ENCODE measurements at places on chromosomes 6 and 20.

GRCh38 chr6:140774080-140774505 is 1358.6 kb upstream of the GJE1 start:
- no peak for DNase-seq

DNA sequence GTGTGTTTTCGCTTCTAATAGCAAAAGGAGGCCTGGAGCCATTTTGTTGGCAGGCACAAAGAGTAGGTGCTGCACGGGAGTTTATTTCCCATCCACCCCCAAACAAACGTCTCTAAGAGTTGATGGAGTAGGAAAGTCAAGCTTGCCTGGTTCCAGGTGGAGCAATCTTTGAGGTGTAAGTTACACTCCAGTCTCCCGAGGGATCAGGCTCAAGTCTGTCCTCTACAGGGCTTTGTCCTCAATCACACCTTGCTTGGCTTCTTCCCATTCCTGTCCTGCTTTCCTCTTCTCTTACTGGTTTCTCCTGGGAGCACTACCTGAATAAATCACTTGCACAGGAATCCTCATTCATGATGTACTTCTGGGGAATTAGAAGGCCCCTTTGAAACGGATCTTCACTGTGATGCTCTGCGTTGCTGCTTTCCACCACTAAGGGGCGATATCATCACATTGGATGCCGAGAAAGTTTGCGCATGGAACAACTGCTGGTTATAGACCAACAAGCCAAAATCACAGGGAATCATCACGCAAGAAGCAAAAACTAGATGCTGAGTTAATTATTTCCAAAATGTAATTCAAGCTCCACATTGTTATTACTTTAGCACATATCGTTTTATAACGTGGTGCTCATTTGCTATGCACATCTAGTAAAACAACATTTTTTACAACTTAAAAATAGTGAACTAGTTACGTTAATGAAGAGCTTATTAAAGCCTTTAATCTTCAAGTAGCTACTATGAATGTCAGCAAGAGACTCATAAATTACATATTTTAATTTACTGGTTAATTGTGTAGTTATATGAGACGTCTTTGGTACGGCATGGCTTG is 156.8 kb downstream of the DNAH8 start:
- peak; percentile 40 for DNase-seq

DNA sequence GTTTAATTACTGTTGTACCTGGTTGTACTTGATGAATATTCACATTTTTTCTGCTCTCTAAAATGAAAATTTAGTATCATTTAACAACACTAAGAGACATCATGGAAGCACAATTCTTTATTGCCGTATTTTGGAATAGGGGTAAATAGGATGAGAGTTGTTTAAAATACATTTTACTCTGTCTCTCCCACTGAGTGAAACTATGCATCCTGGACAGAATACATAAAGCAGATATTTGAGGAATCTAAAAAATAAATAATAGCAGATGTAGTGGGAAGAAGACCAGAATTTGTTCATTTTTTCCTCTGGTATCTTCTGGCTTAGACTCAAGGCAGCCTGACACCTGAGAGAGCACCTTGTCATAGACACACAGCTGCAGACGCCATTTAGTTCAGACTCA is 119.1 kb upstream of the AHI1 start:
- no peak for DNase-seq

DNA sequence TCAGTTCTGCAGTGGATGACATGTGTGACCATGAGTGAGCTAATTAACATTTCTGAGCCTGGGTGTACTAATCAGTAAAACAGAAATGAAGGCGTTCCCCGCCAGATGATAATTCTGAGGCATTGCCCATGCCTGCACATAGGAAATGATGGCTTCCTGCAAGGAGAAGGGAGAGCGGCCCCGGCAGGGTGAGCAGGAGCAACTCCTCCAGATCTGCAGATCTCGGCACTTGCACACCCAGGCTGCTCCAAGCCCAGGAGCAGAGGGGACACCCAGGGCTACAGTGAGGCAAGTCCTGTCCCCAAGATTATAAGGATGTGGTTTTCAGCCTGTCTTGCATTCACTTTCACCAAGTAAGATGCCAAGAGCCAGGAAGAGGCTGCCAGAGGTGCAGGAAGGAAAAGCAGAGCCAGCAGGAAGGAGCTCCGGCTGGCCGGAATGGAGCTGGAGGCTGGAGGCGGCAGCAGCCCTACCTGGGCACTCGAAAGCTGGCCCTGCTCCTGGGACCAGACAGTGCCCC is 177.5 kb upstream of the CST7 start:
- DNase-seq, result no peak

DNA sequence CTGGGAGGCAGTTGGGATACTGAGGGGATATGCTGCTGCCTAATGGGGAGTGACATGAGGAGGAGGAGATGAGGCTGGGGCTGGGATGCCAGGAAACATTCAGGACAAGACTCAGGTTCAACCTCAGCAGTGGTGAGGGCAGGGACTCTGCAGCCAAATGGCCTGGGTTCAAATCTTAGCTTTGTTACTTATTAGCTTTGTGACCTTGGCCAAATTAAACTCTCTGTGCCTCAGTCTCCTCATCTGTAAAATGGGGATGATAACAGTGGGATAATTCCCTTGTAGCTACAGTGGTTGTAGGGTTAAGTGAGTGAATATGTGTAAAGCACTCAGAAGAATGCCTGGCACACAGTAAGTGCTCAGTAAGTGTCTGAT is 1.9 kb downstream of the PI16 start:
- no peak for DNase-seq

GRCh38 chr6:56372406-56372995 is 125.1 kb upstream of the COL21A1 start:
- DNase-seq, result no peak

GRCh38 chr20:60632391-60633262 is 619.4 kb upstream of the CDH4 start:
- no peak for DNase-seq

DNA sequence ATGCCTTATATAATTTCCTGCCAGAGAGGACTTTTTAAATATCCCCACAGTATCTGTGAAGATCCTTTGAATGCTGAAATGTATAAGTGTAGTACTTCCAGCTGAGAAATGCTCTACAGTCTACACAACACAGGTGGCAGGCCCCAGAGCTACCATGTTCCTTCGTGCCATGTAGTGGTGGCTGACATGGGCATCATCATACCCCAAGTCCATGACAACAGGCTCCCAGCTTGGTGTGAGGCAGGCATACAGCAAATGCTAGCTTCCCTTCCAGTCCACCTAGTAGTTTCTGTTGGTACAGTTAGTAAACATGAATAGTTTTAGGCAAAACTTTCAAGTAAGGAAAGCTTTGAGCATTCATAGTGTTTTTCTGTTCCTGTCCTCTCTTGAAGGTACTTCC is 61.2 kb upstream of the EMILIN3 start:
- no peak for DNase-seq

DNA sequence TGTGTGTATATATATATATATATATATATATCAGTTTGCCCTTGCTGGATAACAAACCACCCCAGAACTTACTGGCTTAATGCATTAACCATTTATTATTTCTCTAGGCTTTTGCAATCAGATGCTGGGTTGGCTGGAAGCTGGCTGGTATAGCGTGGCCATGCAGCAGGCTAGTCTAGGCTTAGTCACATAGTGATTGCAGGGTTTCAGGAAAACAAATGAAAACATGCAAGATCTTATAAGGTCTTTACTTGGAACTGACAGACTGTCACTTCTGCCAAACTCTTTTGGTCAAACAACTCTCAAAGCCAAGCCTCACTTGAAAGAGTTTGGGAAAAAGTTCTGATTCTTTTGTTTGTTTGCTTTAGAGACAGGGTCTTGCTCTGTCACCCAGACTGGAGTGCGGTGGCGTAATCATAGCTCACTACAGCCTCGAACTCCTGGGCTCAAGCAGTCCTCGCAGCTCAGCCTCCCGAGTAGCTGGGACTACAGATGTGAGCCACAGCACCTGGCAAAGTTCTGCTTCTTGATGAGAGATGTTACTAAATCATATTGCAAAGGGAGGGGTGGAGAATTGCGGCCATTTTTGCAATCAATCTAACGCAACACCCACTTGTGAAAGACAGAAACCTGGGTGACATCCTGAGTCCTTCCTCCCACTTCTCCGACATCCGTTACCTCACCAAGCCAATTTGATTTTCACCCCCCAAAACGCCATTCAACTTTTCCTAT is 74.6 kb upstream of the RNF24 start:
- no peak for DNase-seq

DNA sequence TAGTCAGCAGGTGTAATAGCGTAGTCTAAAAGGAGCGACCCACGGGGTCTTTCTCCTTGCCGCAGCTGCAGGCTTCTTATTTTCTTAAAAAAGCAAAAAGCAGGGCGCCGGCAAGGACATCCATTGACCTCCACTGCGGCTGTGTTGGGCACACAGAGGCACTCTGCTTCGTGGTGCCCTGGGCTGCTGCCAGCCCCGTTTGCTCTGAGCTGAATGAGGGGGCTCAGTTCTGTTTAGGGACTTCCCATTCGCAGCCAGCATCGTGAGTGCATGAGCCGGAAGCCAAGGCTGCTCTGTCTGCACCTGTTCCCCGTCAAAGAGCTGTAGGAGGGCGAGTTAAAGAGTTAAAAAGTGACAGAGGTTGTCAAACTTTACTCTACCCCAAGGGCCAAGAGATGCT is 1.7 kb upstream of the SLC22A2 start:
- DNase-seq, result no peak

- no peak for DNase-seq
Observed at GRCh38 chr6:78618970-78619369, 248.4 kb upstream of the IRAK1BP1 start.

DNA sequence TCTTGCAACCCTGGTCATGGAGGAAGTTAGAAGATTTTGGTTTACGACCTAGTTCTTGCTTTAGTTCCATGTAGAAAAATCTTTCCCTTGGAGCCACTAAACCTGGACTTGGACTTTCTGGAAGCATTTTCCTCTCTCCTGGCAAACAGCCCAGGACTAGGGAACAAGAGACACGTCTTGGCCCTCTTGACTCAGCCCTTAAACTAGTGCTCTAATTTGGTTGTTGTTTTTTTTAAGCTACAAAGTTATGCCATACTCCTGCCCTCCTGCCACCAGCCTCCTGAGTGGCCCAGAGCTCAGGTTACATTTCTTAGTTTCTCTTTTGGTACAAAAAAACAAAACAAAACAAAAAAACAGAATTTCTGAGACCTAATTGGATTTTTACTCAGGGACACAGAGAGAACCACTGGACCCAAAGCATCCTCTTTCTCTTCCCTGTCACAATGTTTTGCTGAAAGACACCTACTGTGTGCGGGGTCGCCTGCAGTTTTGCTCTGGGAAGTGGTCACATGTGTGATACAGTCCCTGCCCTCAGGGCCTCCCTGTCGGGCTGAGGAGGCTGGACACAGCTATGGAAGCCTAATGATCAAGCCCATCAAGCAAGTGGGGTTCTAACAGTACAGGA is 32.3 kb upstream of the SCUBE3 start:
- no peak for DNase-seq

DNA sequence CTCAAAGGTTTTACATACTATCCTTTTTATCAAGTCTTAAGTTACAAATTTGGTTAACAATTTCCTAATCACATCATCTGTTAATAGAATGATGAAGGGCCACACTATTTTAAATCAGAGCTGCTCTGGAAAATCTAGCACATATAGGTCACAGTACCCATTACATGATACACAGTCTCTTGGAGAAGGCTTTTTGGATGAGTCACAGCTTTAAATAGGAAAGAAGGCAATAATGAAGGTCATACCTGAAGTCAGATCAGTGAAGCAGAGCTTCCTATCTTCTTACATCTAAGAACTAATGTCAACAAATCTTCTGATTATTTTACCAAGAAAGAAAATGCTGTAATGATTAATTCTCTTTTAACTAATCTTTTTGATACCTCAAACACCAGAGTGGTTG is 248.5 kb downstream of the BTBD9 start:
- DNase-seq, result no peak

GRCh38 chr20:32521780-32522525 is 63.2 kb downstream of the NOL4L start:
- DNase-seq, result peak; percentile 69

DNA sequence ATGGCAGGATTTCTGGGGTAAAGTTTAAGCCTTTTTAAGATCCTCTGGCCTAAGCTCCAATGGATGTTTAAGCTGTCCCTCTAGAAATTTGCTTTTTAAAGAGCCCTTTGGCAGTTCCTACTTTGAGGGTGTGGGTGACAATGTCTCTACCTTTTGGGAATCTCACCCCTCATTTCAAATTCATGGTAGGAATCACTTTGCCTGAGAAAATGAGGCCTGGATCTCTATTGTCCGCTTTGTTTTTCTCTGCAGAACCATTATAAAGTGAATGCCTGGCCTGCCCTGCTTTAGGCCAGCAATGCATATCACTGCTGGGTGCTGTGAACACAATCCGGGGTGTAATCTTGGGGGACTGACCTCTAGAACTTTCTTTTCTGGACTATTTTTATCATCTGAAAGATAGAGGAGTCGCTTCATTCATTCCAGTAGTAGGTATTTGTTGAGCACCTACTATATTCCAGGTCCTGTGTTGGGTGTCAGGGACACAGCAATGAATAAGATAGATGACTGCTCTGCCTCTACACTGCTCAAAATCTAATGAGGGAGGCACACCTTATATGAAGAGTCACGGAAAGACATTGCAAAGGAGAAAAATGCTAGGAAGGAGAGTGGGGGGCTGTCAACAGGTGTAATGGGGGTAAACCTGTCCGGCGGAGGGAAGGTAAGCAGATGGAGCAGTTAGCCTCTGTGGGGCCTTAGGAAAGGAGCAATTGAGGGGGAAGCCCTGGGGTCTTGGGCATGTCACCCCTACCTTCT is 8.6 kb upstream of the COMMD7 start:
- DNase-seq, result no peak

DNA sequence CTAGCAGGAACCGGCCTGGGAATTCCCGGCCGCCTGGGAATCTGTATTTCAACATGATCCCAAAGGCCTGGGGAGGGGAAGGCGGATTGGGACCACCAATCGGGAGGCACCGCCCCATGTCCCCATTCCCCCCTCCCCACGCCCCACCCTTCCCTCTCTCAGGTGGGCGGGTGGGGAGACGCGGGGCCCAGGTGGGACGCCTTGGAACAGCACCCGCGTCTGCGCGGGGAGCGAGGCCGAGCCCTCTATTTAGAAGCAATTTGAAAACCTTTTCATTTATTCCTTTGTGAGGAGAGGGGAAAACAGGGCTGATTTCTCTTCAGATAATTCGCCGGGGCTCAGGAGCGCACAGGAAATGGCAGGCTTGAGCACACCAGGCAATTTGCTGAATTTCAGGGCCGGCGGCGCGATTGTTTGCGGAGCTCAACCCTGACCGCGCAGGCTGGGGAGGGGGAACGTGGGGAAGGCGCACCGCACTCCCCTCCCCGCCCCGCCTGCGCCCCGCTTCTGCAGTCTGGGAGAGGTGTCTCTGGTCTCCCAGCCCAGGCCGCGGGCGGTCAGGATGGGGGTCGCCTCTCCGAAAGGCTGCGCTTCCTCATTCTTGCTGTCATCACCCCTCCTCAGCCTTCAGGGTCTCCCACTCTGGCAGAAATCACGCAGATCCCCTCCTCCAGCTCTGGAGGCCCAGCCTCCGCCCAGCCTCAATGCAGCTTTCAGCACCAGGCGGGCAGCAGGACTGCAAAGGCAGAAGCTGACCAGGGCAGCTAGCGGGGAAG is 170.0 kb downstream of the GRM4 start:
- no peak for DNase-seq

- no peak for DNase-seq
Observed at GRCh38 chr6:150204705-150205472, 62.0 kb downstream of the PPP1R14C start.

- no peak for DNase-seq
Observed at GRCh38 chr6:80029470-80029869, 25.0 kb downstream of the TTK start.

Data from GM19239 (cell line).